ENCODE measurements at places on chromosomes 7 and 10.

DNA sequence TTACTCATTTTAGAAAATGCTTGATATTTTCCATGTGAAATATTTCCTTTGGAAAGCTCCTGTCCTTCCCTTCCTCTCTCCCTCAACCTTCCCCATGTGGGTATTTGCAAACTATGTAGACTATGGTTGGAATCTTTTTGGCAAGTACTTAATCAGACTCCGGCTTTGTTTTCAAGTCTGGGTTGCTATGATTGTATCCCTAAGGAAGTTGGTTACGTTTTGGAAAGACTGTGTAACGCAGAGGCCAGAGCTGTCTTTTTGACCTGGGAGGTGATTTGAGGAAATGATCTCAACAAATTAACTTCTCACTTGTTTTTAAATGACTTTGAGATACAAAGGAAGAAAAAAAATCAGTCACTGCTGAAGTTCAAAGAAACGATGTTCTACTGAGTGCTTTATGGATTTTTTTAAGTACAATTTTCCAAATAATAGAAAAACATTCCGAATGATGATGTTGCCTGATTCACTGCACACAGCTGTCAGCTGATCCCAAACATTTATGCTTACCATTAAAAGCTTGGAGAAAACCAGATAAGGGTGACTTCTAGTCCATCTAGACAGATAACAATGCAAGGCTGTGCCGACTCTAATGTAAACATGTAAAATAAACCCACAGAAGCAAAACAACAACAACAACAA, 145.5 kb upstream of the CELF2 start:
- no peak for DNase-seq

DNA sequence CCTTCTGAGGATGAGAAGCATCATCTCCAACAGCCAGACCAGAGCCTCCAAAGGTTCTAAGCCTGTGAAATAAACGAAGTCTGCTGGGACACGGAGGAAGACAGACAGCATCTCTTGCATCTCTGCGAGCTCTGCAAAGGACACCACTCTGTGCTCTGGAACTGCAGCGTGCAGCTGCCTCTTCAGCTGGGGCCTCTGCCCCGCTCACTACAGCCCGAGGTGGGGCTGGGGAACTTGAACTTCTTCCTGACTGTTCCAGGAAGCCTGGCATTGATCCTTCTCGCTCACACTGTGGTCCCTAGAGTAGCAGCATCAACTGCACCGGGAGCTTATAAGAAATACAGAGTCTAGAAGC, 163.3 kb downstream of the USP6NL start:
- no peak for DNase-seq

- DNase-seq = no peak
Measured at GRCh38 chr7:69526570-69526969, 71.7 kb upstream of the AUTS2 start.

DNA sequence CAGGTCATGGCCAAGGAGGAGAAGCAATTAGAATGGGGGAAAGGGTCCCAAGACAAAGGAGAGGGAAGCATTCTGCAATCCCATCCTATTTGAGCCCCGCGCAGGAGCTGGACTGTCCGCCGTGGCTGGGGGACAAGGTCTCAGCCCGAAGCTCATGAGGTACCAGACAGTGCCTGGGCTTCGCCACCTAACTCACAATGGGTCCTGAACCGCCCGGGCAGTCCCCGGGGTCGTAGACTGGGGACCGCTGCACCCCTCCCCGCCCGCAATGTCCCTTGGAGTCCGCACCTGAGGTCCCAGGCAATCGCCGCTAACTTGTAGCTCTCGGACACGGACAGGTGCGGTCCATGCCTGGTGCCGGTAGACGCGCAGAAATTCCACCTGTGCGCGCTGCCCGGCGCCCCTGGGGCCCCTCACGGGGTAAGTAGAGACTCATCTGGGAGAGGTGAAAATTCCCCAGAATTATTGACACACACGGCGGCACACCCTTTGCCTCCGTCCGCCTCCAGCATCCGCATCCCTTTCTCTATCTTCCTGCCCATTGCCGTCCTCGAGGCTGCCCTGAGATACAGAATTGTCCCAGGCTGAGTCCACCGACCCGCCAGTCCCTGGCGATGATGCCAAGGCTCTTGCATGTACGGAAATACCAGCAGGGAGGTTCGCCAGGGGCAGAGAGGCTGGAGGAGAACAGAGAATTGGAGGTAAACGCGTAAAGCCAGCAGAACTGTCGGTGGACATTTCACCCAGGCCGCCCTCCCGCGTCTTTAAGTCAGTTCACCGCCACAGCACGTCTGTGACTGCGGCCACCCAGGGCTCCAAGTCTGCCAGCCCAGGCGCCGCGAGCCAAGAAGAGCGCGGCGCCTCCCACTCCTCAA, 1.8 kb downstream of the CHRM2 start:
- no peak for DNase-seq

Measured in hematopoietic multipotent progenitor cell (in vitro differentiated cells).